ENCODE measurements at places on chromosomes 12 and 14.

DNA sequence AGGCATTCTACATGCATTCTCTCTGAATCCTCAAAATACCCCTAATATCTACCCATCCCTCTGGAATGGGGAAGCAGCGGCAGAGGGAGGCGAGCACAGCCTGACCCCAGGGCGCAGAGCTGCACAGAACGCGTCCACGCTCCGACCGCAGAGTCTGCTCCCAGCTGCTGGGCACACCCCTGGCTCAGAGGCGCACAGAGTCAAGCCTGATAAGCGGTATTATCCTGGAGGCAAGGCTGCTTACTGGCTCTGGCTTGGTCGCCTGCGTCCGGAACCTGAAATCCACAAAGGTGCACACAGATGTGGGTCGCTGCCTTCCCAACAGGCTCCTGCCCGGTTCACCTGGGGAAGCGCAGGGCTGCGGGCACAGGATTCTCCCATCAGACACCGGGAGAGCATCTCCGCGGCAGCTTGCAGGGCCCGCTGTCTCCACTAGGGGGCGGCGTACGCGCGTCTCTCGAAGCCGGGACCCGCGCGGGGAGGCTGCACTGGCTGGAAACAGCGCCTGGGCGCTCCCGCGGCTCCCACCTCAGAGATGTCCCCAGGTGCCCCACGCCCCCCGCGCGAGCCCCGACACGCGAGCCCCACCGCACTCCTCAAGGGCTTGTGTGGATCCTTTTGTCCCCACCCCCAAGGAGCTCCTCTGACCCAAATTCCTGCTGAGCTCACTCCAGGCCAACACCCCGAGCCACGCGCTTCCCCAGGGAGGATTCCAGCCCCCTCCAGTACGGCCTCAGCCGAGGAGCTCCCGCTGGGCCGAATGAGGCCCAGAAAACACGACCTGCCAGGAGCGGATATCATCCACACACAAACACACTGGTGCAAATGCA, 120.1 kb upstream of the FZD10 start:
- DNase-seq, result no peak

DNA sequence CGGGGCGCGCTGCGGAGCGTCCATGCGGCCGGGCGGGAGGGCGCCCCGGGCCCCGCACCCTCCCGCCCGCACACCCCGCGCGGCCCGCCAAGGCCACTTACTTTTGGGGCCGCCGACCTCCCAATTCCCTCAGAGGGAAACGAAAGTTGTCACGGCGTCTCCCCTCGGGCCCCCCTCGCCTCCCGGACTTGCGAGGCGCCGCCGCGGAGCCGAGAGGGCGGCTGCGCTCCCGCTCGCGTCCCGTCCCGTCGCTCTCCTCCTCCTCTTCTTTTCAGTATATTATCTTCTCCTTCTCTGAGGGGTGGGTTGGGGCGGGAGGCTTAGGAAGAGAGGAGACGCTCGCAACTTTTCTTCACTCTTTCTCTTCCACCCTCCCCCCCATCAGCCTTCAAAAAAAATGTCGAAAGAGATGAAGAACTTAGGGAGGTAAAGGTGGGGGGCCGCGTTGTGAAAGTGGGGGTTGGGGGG, 613 bp downstream of the DUSP16 start:
- DNase-seq, result peak; percentile 18

GRCh38 chr14:59154373-59154772, 34.1 kb upstream of the DAAM1 start:
- DNase-seq, result no peak

DNA sequence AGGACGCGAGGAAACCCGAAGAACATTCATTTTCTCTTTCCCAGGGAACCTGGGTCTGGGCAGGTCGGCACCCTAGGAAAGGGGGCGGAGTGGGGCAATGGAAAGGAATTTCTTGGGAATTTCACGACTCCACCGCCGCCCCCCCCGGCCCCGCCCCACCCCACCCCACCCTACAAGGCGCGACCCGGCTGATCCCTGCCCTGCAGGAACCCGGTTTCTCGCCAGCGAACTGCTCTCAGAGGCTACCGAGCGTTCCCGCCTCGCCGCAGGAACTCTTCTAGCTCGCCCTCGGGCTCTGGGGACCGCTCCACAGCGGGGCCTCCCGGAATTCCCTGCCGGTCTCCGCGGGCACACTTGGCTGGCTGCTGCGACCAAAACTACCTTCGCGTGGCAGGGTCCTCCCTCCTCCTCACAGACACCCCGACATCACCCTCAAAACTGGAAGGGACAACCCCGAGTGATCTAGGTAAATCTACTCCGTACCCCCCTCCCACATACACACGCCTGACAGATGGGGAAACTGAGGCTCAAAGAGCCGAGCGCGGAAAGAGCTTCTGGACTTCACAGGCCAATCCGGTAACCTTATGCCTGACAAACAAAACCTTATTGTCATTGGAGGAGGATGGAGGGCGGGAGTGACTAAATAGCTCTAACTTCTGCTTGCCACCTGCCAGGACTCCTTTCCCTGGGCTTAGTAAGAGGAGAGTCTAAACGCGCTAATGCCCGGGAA, 785 bp upstream of the ACTN1 start:
- no peak for DNase-seq

- DNase-seq, result no peak
Measured at GRCh38 chr12:67969134-67969802, 20.0 kb upstream of the IFNG-AS1 start.

- DNase-seq, result no peak
Measured at GRCh38 chr12:109729801-109730200, 16.2 kb downstream of the FAM222A start.

DNA sequence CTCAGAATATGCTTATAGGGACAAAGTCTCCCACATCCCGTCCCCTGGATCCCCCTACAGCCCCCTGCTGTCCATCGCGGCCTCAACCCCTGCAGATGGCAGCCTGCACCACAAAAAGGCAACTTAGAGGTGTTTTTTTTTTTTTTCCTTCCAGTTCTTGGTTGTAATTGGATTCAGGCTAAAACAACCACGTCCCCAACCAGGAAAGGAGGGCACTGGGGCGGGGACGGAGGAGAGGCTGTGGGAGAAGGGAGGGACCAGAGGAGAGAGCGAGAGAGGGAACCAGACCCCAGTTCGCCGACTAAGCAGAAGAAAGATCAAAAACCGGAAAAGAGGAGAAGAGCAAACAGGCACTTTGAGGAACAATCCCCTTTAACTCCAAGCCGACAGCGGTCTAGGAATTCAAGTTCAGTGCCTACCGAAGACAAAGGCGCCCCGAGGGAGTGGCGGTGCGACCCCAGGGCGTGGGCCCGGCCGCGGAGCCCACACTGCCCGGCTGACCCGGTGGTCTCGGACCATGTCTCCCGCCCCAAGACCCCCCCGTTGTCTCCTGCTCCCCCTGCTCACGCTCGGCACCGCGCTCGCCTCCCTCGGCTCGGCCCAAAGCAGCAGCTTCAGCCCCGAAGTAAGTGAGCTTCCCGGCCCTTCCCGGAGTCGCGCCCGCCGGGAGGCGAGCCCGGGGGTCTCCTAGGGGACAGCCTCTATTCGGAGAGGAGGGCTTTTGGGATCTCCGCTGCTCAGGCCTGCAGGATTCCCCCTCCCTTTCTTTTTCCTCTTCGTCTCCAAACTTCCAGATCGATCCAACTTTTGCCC, at the start of gene MMP14:
TSS of gene MMP14 (plus strand) at position 285 of the 813 bp plus-strand sequence. CDS start at position 518, 233 bp downstream.
- DNase-seq, result no peak

DNA sequence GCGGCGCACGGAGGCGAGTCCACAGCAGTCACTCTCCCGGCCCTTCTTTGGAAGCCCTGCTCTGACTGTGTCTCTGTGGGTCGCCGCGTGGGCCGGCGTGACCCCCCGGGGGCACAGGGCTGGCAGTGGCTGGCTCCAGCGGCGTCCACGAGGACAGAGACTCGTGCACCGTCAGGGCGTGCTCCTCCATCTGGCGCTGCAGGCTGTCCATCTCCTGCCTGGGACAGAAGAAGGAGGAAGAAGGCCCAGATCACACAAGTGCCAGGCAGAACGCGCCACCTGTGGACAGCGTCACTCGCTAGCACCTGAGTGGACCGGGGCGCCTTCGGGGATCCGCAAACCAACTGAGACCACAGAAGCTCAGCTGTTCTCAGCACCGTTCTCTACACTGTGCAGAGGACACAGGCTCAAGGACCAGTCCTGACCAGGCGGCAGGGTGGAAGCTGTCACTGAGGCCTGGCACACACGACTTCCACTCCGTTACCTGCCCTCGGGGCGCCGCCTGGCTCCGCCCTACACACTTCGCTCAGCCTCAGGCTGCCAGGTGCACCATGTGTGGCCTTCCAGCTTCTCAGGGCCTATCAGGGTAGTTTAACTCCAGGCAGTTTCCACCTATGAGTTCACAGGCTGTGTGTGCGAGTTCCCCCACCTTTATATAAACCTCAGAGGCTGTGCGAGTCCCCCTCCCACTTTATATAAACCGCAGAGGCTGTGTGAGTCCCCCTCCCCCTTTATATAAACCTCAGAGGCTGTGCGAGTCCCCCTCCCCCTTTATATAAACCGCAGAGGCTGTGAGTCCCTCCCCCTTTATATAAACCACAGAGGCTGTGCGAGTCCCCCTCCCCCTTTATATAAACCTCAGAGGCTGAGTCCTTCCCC, 11.7 kb upstream of the ANKLE2 start:
- DNase-seq, result no peak

GRCh38 chr14:75249251-75249957, 29.2 kb upstream of the FOS start:
- peak; percentile 81 for DNase-seq

- no peak for DNase-seq
Measured at GRCh38 chr14:97056086-97056485, 258.9 kb downstream of the VRK1 start.

- no peak for DNase-seq
Measured at GRCh38 chr14:52711666-52712065, 4.7 kb downstream of the PSMC6 start.

- DNase-seq, result no peak
Measured at GRCh38 chr14:101241147-101241546, 320.1 kb upstream of the DIO3 start.

GRCh38 chr12:68789144-68789878, 18.7 kb upstream of the MDM2 start:
- no peak for DNase-seq

- no peak for DNase-seq
Measured at GRCh38 chr12:124517260-124518050, 50.0 kb downstream of the NCOR2 start.

- no peak for DNase-seq
Measured at GRCh38 chr12:95788637-95789036, 1.9 kb downstream of the NTN4 start.

DNA sequence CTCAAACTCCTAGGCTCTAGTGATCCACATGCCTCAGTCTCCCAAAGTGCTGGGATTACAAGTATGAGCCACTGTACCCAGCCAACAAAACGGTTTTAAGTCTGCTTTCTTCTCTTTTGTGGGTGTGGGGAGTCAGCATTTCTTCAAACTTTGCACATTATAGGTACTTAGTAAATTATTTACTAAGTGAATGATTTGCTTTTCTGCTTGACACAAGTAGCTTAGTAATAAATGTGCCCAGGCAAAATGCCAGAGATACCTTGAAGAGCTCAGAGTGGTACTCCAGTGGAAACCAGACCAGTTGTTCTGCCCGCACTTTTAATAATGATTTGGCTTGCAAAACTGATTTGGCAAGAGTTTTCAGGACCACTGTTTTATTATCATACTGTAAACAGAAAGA, 15.0 kb downstream of the DEPDC4 start:
- no peak for DNase-seq

- DNase-seq, result no peak
Measured at GRCh38 chr12:30862486-30862885, 64.1 kb upstream of the TSPAN11 start.

- no peak for DNase-seq
Measured at GRCh38 chr12:63170321-63170720, 19.3 kb upstream of the AVPR1A start.

DNA sequence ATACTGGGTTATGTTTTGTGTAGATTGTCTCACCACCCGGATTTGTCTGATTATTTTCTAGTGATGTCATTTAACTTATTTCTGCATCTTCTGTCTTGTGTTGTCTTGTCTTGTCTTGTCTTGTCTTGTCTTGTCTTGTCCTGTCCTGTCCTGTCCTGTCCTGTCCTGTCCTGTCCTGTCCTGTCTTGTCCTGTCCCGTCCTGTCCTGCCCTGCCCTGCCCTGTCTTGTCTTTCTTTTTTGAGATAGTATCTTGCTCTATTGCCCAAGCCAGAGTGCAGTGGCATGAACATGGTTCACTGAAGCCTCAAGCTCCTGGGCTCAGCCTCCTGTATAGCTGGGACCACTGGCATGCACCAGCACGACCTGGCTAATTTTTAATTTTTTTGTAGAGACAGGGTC, 25.6 kb downstream of the DERA start:
- DNase-seq, result no peak

DNA sequence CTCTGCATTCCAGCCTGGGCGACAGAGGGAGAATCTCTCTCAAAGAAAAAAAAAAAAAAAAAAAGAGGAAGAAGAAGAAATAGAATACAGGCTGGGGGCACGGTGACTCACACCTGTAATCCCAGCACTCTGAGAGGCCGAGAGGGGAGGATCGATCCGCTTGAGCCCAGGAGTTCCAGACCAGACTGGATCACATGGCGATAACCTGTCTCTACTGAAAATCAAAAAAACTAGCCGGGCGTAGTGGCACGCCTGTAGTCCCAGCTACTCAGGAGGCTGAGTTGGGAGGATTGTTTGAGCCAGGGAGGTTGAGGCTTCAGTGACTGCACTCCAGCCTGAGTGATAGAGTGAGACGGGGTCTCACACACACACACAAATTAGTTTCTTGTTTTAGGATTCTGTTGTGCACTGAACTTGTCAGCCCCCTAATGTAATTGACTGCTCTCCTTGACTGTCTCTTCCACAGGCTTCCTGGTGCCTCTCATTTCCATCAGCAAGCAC, 963 bp upstream of the TINF2 start:
- no peak for DNase-seq

GRCh38 chr14:100778951-100779690, 46.8 kb upstream of the MEG3 start:
- no peak for DNase-seq

- no peak for DNase-seq
Measured at GRCh38 chr12:55818140-55818728, 393 bp downstream of the ORMDL2 start.

DNA sequence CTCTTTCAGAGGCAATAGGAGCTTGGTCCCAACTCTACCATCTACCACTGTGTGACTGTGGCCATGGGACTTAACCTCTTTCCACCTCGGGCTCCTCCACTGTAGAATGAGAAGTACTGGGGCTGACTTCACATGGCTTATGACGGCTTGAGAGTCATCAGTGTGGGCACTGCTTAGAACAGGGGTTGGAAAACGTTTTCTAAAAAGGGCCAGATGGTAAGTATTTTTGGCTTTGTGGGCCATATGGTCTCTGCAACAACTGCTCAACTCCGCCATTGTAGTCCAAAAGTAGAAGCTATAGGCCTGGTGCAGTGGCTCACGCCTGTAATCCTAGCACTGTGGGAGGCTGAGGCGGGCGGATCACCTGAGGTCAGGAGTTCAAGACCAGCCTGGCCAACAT, 69.2 kb upstream of the LTA4H start:
- no peak for DNase-seq

- no peak for DNase-seq
Measured at GRCh38 chr14:58961045-58961731, 227.3 kb upstream of the DAAM1 start.

- DNase-seq, result no peak
Measured at GRCh38 chr14:99425272-99425681, 55.4 kb downstream of the SETD3 start.

- DNase-seq, result no peak
Measured at GRCh38 chr12:126534495-126534894, 1469.3 kb downstream of the AACS start.

Measured in T follicular helper cell (primary cell).